Posterior vena cava (tissue), 2 donors: ENCODE measurements at places on chromosomes 2 and 18. TPM values are rescaled to one million over a fixed set of nuclear protein-coding genes. Genes with fewer than 3 reads are reported as not detected.

SNRNP27 gene
- total RNA-seq: 35.9 TPM

CROCC2 gene
- total RNA-seq: not detected

DNA sequence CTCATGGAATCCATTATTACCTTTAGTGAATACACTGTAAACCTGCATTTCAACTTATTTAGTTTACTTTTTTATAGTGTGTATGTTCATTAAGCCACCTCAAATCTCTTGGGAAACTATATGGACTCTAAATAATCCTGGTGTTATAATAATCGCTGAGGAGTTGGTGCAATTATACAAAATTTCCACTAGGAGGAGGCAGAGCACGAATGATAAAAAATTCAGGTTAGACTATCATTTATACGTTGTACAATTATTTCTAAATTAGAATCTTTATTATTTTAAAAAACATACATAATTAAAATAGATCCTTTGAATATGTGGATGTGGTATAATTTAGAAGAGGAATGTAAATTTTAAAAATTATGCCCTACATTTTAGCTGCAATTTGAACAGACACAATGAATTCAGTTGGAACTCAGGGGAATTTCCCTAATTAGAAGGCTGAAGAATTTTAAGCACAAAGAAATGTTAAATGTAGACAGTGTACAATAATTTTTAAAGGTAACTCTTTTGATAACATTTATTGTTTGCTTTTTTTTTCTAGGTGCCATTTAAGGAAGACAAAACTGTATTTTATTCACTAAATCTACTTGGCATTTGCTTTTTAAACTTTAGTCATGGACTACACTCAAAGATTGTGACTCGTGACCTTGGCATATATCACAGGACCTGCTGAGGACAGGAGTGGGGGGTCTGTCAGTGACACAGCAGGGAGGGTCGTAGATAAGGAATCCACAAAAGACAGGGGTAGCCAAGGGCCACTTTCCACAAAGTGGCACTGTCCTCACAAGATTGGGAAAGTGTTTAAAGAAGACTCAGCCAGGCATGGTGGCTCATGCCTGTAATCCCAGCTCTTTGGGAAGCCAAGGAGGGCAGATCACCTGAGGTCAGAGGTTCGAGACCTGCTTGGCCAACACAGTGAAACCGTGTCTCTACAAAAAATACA, 45.5 kb downstream of the RAB12 start:
- DNase-seq: no peak

DNA sequence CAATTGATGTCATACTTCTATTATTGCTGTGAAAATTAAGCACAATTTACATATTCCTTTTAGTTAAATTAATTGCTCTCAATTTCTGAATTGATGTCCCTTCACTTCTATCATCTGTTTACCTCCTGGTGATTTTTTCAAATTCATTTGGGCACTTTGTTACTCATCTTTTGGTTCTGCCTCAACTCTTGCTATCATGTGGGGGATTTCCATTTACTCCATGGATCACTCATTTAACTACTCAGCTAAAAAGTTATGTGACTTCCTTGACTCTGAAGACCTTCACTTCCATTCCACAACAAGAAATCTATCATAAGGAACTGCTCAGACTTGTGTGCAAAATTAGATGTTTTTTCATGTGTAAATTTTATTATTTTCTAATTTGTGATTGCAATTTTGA, 126.2 kb downstream of the EHBP1 start:
- no peak for DNase-seq

DNA sequence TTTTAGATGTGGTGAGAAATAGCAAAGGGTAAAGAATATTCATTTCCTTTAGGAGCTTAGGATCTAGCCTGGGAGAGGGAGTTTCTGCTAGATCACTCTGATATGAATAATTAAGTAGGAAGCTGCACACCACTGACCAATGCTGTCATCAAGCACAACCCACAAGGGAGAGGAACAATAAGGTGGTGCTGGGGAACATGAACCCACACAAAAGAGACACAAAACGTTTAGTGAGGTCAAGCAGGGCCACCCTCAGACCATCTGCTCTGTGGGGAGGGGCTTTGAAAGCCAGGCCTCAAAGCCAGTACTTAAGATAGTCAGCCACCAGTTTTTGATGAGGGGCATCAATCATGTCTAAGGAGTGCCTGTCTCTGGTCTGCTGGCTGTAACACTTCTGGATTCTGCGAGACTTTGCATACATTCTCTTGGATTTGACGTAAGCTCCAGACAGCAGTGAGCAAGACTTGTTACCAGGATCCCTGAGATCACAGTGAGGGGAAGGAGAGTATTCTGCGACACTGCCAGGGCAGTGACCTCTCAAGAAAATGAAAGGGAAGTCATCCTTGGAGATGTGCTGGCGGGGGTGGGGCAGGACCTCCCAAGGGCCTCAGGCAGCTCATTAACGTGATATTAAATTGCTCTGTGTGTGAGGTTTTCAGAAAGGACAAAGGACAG, 127.0 kb downstream of the CCBE1 start:
- no peak for DNase-seq

- DNase-seq: no peak
Measured at GRCh38 chr2:223644136-223644535, 42.0 kb upstream of the SCG2 start.
